ENCODE measurements at places on chromosomes 2 and 18.

GRCh38 chr2:223936862-223937326 is 8.2 kb downstream of the WDFY1 start:
- DNase-seq, result no peak

- no peak for DNase-seq
Measured at GRCh38 chr2:239589833-239590232, 189.0 kb upstream of the HDAC4 start.

GRCh38 chr2:54457323-54458023 is 1.3 kb downstream of the SPTBN1 start:
- peak; percentile 66 for DNase-seq

GRCh38 chr2:32229635-32230034 is 35.1 kb downstream of the NLRC4 start:
- DNase-seq, result no peak

- DNase-seq, result no peak
Measured at GRCh38 chr2:120551522-120551921, 184.1 kb upstream of the GLI2 start.

DNA sequence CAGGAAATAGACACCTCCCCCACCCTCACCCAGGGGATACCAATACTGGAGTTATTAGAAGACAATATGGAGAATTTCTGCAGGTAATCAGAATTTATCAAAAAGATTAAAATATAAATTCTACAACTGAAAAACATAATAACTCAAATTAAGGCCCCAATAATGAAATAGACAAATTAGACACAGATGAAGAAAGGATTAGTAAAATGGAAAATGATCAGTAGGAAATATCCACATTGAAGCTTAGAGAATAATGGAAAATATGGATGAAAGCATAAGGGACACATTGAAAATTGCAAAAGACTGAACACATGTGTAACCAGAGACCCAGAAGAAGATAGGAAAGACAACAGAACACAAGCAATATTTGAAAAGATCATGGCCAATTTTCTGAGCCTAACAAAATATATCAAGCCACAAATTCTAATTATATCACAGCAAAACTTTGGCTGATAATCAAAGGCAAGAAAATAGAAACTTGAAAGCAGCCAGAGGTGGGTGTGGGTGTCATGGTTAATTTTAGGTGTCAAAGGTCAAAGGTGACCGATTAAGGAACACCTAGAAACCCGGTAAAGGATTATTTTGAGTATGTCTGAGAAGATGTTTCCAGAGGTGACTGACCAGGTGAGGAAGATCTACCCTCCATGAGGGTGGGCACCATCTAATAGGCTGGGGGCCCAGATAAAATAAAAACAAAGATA is 28.2 kb downstream of the BOK start:
- no peak for DNase-seq

DNA sequence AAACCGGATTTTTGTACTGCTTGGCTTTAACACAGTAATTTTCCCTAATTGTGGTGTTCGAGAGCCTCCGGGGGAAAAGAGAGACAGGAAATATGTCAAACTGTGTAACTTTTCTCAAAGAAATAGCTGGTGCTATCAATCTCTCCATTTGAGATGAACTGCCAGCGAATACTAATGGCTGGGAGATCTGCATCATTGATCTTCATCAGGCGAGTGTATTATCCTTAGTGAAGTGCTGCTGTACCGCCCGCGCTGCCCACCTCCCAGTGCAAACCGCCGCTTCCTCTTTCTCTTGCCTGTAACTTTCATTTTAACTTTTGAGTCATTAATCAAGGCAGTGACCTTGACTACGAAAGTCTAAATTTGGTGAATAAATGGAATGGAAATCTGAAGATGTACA is 246.1 kb upstream of the ST6GAL2 start:
- DNase-seq, result no peak

DNA sequence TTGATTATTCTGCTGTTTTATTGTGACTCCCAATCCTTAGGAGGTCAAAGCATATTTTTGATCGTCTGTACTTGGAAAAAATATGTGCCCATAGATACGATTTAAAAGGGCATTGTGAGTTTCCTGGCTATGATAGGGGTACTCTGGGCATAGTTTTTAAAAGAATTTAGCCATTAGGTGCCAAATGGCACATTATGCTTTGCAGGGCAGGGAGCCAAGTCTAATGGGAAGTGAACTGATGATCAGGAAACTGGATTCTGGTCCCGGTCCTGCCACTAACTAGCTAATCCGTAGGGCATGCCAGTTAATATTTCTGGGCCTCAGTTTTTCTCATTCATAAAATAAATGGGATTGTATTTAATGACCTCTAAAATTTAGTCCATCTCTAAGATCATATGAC is 189.3 kb downstream of the LTBP1 start:
- DNase-seq, result no peak

DNA sequence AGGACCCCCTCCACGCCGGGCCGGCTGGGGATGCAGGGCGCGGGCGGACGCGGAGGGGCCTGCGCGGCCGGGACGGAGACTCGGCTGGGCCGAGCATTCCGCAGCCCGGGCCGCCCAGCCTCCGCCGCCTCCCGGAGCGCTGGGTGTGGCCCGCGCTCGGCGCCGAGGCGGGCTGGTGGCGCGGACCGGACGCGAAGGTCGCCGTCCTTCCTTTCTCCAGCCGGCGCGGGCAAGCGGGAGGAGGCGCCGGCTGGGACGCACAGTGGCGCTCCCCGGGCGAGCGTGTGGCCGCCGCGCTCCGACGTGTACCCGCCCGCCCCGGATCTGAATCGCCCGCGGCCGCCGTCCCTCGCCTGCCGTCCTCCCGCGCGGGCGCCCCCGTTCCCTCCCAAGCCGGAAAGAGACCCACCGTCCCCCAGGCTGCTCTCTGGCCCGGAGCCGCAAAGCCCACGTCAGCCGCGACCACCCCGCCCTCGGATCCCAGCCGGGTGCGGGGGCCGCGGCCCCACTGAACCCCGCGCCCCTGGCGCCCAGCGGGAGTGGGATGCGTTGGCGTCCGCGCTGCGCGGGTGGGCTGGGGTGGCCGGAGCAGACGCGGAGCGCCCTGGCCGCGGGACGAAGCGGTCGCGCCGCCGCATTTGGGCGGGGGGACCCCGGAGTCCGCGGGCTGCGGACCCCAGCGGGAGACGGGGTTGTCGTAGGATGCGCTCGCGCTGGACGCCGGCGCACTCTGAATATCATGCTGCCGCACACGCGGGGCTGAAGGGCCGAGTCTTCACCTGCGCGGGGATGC is 634 bp downstream of the SPATS2L start:
- peak; percentile 57 for DNase-seq

DNA sequence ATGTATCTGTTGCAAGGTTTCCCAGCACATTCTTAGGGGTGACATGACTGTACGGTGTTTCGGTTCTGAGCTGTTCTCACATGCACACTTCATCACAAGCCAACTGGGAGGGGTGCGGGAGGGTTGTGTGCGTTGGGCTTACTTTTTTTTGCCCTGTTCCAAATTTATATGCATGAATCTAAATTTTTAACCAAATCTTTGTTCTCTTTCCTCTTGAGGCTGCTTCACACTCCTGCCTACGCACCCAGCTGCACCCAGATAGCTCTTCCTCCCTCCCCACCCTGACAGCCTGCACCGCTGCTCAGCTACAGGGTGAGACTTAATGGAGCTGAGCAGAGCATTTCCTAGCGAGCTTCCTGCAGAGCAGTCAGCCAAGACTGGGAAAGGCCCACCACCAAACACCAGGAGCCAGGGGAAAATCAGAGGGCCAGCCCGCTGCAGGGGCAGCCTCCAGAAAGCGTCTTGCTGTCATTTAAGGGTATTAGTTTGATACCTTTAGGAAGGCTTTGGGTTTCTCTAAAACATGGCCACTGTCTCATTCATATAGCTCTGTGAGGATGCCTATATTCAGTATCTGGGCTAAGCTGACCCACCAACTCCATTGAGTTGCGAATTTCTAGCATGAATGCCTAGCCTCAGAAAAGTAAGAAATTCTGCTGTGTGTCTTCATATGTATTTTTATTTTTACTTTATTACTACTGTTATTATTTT is 84.5 kb downstream of the POU3F3 start:
- no peak for DNase-seq

GRCh38 chr2:86037141-86037794 is 68.4 kb downstream of the POLR1A start:
- DNase-seq, result no peak

- no peak for DNase-seq
Measured at GRCh38 chr2:24363301-24363700, 3.0 kb upstream of the ITSN2 start.

DNA sequence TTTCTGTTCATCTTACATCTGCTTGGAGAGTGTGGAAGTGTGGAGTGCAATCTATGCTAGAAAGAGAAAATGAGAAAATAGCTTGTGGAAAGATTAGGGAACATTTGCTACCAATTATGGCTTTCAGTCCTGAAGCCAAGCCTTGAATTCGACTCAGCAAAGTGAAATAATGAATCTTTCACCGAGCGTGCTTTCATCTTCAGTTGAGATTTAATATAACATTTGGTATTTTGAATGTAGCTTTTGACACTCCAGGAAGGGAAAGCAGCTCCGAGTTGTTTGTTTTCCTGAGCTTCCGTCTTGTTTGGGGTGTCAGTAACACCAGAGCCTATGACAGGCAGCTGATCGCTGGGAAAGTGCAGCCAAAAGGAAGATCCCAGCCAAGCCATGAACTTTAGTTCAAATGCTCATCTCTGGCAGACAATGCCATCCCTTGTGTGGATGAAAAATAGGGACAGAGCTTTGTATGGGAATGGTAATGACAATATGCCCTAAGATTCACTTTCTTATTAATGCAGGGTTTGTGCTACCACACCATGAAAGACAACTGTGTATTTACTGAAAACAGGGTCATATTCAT is 25.0 kb upstream of the PHLPP1 start:
- DNase-seq, result no peak

- DNase-seq, result peak; percentile 14
Measured at GRCh38 chr18:26868968-26869586, 3.6 kb upstream of the AQP4 start.

DNA sequence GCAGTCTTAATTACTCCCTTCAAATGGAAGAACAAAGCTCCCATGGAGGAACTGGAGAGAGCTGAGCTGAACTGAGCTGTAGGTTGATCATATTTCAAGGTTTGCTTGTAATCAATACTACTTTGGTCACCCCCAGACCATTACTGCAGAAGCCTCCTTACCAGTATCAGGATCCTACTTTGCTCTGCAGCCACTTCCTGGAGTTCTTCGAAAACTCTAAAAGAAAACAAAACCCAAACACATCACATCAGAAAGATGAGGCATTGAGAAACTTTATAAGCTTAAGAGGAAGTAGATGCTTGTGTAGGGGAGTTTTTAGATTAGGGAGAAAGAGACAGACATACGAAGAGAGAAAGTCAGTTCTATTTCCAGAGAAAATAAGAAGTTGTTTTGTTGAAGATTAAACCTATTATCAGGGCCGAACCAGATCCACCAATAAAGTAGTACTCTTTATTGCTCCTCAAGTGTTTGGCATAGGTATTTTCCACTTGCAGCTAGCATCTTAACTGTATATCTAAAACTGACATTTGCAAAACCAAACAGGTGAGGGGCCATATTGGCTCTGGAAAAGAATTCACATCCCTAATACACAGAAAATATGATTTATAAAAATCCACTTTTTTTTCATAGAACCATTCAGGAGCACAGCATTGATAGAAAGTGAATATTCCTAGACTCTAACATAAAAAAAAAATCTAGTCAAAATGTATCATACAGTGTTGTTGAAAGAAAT is 166.9 kb upstream of the KLF7 start:
- DNase-seq, result peak; percentile 47

GRCh38 chr2:43215673-43216255 is 10.6 kb downstream of the ZFP36L2 start:
- no peak for DNase-seq

Measured in cardiac muscle cell (in vitro differentiated cells and primary cell).